OCI-LY7 (cell line): ENCODE measurements at places on chromosomes 4 and X.

DNA sequence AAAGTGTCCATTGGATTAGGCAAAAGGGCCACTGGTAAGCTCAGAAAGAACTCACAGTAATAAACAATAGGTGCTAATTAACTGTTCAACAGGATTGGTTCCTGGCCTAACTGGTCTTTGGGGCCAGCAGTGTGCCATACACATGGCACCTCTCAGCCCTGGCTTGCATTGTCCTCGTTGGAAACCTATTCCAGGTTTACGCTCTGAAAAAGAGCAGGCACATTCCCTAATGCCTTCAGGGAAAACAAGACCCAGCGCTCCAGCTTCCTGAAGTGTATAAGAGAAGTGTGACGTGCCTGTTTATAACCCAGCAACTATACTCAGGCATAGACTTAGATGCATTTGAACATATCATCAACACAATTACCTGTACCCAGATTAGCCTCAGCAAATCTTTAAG lies 51.9 kb upstream of the RBM47 start:
- no peak for DNase-seq

- DNase-seq = no peak
These were observed 35.3 kb downstream of the CD99L2 start for GRCh38 chrX:150863191-150863590.

- DNase-seq = no peak
These were observed 111.5 kb downstream of the POLA1 start for GRCh38 chrX:24805201-24805600.

- no peak for DNase-seq
These were observed 17.7 kb downstream of the ACSL1 start for GRCh38 chr4:184807797-184808712.

GRCh38 chr4:177194906-177195305 lies 114.8 kb upstream of the NEIL3 start:
- DNase-seq = no peak

DNA sequence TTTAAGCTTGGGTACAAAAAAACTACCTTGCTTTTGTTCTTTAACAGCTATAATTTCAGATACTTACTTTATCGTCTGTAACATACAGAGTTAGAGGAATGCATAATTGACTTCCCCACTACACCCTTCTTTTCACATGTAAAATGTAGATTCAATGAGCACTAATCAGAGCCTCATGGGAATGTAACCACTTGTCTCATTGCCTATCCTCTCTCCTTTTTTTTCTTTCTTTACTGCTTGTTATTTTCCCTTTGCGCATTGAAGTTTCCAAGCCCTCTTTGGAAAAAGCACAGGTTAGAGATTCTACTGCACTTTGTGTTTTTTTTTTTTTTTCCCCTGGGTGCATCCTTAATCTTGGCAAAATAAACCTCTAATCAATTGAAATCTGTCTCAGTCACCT lies 965.1 kb upstream of the PABPC4L start:
- DNase-seq = no peak

DNA sequence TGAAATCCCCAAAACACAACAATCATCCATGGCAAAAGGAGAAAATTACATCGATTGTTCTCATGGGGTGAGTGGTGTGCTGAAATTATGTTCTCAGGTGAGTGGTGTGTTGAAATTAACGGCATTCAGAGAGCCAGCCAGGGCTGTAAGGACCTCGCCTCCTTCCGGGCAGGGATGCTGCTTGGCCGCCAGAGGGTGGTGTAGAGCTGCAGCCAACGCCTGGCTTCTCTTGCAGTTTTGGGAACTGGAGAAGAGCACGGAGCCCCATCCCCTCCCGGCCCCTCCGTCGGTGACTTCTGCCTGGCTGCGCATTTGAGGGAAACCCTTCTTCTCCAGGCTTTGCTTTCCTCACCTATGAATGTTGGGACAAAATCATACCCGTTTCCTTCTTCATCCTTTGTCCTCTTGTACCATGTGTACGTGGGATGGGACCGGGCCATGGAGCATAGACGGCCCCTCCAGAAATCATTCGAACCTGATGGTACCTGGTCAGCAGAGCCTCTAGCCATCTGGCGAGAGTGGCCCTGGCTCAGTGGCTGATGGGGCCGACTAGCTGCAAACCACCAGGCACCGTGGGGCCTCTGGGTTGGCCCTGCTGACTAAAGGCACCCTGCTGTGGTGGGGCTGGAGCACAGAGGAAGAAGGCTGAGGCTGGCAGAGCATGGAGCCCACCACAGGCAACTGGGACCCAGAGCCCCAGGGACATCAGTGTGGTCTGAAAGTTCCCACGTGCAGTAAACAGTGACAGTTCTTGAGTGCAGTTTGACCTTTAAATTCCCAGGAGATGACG lies 28.4 kb downstream of the TRMT44 start:
- peak; percentile 61 for DNase-seq

DNA sequence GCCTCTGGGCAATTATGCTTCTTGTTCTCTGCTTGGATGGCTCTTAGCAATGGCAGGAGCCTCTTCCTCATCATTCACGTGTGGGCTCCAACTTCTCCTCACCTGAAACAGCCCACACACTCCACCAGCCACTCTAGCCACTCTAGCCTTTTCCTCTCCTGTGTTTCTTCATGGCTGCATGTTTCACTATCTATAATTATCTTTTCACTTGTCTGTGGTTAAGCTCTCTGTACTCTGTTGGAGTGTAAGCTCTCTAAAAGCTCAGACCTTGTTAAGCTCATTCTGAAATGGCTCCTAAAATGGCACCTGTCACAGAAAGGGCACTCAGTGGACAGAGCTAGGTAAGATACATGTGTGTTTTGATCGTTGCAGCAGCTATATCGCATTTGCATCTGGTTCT lies 80.0 kb downstream of the SH3KBP1 start:
- DNase-seq = no peak

- DNase-seq = peak; percentile 16
These were observed 223.1 kb upstream of the FAT1 start for GRCh38 chr4:186946682-186947294.

DNA sequence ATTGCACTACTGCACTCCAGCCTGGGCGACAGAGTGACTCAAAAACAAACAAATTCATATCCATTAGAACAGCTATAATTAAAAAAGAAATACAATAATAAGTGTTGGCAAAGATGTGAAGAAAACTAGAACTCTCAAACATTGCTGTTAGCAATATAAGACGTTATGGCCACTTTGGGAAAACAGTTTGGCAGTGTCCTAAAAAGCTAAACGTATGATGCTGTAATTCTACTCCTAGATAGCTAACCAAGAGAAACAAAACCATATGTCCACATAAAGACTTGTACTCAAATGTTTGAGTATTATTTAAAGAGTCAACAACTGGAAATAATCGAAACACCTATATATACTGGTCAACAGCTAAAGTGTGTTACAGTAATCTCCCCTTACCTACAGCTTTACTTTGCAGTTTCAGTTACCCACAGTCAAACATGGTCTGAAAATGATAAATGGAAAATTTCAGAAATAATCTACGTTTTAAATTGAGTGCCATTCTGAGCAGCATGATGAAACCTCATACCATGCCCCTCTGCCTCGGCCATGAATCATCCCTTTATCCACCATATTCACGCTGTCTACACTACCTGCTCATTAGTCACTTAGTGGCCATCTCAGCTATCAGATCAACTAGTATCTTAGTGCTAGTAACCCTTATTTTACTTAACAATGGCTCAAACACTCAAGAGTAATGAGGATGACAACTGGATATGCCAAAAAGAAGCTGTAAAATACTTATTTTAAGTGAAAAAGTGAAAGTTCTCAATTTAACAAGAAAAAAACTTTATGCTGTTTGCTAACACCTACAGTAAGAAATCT lies 4.9 kb downstream of the ELF2 start:
- no peak for DNase-seq

- no peak for DNase-seq
These were observed 6.0 kb downstream of the CXCL2 start for GRCh38 chr4:74092957-74093356.

GRCh38 chrX:112513154-112513553 lies 166.6 kb downstream of the LHFPL1 start:
- DNase-seq = no peak

DNA sequence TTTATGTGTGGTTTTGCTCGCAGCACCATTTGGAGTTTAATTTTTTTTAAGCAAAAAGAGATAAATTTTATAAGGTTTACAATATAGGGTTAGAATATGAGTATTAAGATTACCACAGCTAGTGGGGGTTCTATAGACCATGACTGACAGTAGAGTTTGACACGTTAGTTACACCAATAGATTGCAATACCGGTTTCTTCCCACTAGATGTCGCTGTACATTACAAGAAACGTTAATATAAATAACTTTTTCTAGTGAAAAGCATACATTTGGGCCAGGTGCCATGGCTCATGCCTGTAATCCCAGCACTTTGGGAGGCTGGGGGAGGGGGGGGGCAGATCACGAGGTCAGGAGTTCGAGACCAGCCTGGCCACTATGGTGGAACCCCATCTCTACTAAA lies 433.6 kb downstream of the MAGEB5 start:
- peak; percentile 47 for DNase-seq

DNA sequence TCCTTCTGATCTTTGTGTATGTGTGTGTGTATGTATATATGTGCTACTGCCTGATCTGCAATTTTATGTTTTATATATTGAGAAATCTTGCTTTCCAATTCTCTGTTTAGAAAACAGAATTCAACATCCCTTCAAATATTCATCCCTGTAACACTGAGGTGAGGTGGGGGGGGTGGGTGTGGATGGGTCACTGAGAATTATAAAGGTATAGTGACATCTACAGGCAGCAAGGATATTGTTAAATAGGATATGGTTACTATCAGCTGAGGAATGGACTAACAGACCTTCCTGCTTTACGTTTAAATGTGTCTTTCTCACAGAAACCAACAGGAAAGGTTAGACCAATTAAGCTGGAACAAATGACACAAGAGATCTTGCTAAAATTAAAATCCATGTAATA lies 19.0 kb upstream of the MAGEB2 start:
- DNase-seq = peak; percentile 0

DNA sequence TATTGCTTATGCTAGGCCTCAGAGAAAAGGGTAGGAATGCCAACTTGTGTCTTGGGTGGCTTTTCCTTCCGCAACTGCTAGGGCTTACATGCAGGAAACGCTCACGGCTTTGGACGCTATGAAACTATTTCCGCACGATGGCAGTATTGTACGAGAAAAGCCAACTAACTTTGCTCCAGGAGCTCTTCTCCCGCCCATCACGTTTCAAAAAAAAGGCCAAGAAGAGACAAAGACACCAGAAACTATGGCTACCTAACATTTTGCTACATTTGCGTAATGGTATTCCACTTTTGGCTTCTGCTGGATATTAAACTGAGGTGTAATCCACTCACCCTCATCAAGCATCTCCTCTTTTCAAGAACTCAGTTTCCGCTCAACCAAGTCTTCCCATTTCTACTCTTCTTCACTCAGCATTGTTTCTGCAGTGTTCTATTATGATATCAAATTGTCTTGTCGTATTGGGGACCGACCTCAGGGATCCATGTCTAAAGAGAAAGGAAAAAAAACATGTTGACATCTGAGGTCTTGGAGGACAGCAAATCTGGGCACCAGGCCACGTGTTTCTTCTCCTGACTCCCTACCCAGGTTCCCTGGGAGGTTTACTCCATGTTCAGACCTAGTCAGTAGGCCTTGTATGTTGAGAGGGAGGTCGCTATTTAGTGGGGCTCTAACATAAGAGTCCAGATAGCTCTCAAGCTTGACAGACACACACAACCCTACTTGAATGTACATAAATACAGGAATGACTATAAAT lies 239.4 kb upstream of the STK26 start:
- no peak for DNase-seq

- DNase-seq = no peak
These were observed 118.2 kb downstream of the GRID2 start for GRCh38 chr4:92421920-92422319.

- no peak for DNase-seq
These were observed 20.6 kb upstream of the BBS12 start for GRCh38 chr4:122711919-122712318.

DNA sequence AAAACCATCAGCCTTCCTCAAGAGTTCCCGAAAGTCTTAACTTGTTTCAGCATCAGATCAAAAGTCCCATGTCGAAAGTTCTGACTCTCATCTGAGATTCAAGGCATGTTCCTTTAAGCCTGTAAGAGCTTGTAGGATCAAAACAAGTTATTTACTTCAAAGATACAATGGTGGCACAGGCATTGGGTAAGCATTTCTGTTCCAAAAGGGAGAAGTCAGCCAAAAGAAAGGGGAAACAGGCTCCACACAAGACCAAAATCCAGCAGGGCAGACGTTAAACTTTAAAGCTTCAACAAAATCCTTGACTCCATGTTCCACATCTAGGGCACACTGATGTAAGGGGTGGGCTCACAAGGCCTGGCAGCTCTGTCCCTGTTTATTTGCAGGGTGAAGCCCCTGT lies 91.7 kb downstream of the FHDC1 start:
- DNase-seq = no peak

GRCh38 chr4:154719087-154719486 lies 24.7 kb upstream of the LRAT start:
- no peak for DNase-seq

- no peak for DNase-seq
These were observed 155.5 kb downstream of the RAB28 start for GRCh38 chr4:13328591-13328990.

GRCh38 chrX:47854474-47854873 lies 17.8 kb downstream of the ZNF81 start:
- peak; percentile 22 for DNase-seq

DNA sequence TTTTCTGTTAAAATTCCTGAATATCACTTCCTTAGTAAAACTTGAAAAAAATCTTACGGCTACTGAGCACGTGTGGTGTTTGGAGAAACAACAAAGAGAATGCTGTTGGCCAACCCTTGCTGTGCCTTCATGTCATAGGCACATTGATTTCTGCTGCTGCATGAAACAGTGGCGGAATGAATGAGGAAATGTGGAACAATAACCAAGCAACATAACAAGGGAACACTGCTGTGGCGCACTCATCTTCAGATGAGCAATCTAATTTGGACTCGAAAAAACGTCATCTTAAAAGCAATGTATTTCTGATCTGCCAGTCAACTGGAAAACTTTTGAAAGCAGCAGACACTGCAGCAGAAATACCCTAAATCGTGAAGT lies 51.4 kb downstream of the PROM1 start:
- no peak for DNase-seq

- no peak for DNase-seq
These were observed 143.8 kb upstream of the VCX2 start for GRCh38 chrX:8314881-8315280.

DNA sequence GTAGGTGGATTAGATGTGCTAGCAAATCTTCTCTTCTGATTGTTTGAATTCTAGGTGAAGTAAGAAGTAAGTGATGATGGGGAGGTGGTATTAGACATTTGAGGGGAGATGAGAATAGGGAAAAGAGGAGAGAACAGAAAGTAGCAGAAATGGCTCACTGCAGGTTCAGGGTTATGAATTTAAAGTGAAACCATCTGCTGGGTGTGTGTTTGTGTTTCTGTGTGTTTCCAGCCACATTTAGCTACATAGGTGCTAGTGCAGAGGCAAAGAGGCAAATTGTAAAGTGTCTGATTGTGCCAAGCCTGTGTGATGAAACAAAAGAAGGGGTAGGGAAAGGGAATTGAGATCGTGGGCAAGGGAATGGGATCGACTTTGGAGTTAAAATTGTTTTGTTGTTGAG lies 50.6 kb downstream of the ZFX start:
- DNase-seq = no peak

- DNase-seq = no peak
These were observed 58.9 kb downstream of the TLR10 start for GRCh38 chr4:38723726-38724474.

- DNase-seq = no peak
These were observed 230.4 kb downstream of the CRLF2 start for GRCh38 chrX:981791-982626.
